ENCODE measurements at places on chromosomes 1 and 21.
A peak's percentile ranks its signal among the peaks of the same experiment; 100 is the strongest.

GRCh38 chr1:90778486-90778885 is 61.4 kb upstream of the BARHL2 start:
- no peak for DNase-seq

DNA sequence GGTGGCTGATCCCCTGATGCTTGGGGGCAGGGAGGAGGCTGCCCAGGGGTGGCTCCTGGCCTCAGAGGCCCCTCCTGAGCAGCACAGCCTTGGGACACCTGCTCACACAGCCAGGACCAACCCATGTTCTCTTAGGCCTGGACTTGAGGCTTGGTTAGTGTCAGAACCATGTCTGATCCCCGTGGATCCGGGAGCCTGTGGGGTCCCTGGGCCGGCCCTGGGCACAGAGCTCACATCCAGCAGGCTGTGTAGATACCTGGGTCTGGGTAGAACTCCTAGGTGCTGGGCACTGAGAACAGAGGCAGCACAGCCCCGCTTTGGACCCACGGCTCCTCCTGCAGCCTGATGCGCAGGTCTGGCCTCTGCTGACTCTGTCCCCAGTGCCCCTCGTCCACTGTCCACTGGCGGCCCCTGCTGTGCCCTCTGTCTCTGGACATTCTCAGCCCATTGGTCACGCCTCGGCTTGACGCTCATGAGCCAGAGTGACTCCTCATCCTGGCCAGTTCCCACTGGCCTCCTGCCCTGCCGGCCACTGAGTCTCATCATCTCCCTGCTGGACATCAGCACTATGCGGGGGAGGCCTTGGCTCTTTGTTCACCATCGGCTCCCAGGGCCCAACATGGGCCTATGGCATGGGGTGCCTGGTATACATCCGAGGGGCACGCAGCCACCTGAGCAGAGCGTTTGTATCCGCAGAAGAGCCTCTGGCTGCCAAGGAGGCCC is 70.2 kb downstream of the TRIM11 start:
- no peak for DNase-seq

DNA sequence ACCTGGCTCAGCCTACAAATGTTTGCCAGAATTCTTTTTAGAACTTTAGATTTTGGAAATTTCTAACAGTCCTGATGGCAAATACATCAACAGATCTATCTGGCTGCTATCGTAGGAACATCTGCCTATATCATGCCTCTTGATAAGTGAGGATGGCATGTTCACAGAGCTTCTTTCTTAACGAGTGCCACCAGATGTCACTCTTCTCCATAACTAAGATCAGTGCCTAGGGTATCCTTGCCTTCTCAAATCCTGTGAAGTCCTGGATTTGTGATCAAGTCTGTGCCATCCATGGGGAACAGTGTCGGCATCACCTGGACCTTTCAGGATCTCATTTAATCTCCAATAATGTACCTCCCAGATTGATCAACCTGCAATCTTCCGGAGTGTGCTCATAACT is 36.5 kb upstream of the CD5L start:
- DNase-seq, result no peak

- peak; percentile 3 for DNase-seq
These were observed 70.6 kb upstream of the GJB5 start for GRCh38 chr1:34684266-34684665.

GRCh38 chr21:16287046-16287445 is 557.3 kb downstream of the USP25 start:
- DNase-seq, result no peak

DNA sequence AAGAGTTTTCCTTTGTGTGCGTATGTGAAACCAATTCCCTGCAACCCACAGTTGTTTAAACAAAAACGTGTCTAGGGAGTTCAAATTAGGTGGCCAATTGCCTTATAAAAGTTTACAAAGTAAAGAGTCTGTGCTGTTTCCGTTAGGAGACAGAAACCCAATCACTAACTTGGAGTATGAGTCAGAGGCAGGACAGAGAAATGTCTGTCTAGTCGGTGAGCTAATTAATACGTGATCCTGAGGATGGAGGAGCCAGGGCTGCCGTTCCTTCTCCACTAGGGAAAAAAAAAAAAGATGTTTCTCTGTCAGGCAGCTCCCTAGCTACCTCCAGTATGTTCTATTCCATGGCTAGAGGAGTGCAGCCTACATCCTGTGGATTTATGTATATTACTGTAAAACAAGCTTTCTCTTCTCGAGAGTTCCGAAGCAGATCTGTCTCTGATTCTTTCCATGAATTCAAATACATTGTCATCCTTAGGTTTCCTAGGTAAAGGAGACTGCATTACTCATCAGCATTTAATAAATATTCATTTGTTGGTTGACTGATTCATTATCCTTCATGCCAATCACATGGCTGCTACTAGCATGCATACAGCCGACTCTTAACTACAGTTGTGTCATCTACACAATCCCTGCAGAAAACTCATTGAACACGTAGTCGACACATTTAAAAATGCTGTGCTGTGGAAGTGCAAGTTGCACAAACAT is 430.6 kb downstream of the KIF26B start:
- DNase-seq, result no peak

GRCh38 chr1:193355178-193355577 is 168.8 kb upstream of the B3GALT2 start:
- no peak for DNase-seq

DNA sequence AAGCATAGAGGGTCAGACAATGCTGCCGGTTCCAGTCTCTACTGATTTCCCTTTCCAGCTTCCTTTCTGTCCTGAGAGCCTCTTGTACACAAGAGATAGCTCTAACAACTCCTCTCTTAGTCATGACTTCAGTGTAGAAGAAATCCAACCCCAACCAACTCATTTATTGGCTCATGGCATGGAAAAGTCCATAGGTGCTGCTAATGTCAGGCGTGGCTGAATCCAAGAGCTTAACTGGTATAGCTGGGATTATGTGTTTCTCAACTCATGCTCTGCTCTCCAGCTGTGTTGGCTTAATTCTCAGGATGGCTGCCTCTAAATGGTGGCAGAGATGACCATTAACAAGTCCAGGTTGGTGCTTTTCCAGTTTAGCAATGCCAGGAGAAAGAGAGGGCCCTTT is 12.4 kb upstream of the THRAP3 start:
- no peak for DNase-seq

DNA sequence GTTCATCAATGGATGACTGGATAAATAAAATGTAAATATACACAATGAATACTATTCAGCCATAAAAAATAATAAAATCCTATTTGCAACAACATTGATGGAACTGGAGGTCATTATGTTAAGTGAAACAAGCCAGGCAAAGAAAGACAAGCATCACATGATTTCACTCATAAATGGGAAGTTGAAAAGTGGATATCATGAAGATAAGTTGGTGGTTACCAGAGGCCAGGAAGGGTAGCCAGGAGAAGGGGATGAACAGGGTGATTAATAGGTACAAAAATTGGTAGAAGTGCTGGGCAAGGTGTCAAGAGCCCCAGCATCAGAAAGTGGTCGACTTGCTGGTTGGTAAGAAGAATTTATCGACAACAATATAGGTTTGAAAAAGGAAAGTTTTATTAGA is 1.3 kb upstream of the PARK7 start:
- no peak for DNase-seq

DNA sequence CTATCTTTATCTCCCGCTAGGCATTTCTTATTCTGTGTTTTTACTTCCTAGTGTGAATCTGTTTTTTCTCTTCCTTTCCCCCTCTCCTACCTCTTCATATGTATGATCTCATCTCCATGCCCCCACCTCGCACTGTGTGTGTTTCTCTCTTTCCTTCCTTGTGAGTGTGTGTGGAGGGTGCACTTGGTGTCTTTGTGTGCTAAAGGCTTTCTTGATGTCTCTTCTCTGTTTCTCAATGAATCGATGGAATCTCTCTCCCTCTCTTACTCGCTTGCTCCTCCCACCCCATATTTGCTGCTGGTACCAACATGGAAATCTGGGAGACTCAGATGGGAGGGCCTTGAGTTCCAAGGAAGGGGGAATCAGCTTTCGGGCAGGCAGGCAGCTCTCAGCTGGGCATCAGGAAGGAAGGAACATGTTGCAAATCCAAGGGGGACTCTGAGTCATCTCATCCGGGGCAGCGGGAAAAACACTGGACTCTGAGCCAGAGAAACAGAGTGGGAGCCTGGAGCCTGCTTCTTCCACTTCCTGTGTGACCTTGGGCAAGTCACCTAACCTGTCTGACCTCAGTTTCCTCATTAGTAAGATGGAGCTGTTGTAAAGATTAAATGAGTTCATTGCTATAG is 147.5 kb downstream of the PTPRU start:
- no peak for DNase-seq

Measured in stimulated activated CD4-positive, alpha-beta T cell treated with anti-CD3 and anti-CD28 coated beads, Interleukin-12 subunit alpha, Interleukin-12 subunit beta, amount 100 ng/mL, for 4 hours (primary cell).